ENCODE measurements at places on chromosomes 6 and 20.

DNA sequence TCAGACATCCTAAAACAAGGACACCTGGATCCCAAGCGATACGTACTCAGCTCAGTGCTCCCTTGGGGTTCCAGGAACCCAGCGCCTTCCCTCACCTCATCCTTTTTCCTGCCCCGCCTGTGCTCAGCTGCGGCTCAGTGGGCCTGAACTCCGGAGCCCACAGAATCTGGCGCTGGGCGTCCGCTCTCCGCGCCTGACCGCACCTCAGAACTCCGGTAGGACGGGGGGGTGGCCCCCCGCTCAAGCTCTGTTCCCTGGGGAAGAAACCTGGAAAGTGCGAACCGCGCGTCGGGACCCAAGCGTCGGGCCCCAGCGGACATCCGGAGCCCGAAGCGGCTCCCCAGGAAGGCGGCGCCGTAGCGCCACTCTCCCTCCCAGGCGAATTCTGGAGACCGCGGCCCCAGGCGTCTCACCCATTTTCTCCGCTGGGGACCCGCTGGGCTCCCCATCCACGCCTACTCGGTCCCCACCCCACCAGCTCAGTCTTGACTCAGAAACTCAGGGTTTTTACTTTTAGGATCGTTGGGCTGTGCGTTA lies 336 bp upstream of the LY6G5C start:
- peak; percentile 61 for DNase-seq

- DNase-seq = no peak
Measured at GRCh38 chr20:45058168-45058850, 42.6 kb downstream of the KCNS1 start.

- no peak for DNase-seq
Measured at GRCh38 chr6:37851997-37852524, 32.5 kb downstream of the ZFAND3 start.

DNA sequence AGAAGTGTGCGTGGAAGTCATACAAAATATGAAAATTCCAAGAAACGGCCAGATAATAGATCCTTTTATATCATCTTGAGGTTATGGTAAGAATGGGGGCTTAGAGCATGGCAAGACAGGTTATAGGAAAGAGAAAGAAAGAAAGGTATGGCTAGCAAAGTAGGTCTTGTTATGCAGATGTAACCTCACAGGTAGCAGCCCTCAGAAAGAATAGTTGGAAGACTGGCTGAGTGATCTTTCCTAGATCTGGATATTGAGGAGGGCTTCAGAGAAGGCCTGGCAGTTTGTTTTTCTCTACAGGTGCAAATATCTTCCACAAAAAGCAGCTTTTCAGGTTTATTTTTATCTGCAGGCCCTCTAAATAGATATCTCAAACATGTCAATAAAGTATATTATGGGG lies 679.5 kb downstream of the KHDRBS2 start:
- no peak for DNase-seq

DNA sequence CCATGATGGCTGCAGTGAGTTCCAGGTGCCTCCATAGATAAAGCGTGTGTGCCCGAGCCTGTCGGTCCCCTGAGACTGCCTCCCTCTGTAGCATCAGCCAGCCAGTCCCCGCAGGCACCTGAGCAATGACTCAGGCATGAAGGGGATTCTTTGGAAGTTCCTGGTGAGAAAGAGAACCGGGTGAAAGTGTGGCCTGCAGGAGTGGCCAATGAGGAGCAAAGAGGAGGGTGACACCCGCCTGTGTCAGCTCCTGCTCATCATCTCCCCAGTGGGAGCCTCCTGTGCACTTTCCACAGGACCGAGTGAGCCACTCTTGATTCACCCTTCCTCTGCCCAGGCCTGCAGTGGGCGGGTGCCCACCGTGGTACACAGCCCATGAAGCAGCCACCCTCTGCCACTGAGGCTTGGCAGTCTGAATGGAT lies 71.2 kb upstream of the PTPN1 start:
- peak; percentile 81 for DNase-seq

DNA sequence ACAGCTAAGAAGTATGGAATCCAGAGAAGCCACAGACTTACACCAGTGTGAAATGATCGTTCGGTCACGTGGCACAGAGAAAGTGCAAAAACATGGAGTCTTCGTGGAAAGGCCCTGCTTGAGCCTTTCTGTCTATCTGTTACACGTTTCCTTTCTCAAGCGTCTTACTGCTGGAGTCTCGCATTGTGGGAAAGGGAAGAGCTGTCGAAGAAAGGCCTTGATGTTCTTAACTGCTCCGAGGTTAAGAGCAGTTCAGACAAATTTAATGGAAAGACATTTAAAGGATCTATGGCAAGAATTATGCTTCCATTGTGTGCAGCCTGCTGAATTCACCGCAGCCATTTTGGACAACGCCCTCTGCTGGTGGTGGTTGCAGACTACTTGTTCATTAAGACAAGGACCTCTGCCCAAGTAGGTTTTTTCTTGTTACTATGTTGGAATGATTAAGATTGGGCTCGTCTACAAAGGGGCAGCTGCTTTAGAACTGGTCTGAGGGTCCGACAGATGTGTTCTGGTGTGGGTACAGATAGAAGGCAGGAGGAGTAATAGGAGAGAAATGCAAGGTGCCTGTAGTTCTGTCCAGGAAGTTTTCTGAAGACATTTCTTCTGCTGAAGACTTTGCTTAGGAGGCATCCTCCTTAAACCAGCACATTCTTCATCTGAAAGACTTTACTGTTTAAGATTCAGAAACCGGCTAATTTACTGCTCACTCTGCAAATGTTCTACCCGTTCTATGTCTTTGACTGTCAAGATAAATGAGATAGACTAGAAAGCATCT lies 24.7 kb upstream of the CCN6 start:
- peak; percentile 88 for DNase-seq

DNA sequence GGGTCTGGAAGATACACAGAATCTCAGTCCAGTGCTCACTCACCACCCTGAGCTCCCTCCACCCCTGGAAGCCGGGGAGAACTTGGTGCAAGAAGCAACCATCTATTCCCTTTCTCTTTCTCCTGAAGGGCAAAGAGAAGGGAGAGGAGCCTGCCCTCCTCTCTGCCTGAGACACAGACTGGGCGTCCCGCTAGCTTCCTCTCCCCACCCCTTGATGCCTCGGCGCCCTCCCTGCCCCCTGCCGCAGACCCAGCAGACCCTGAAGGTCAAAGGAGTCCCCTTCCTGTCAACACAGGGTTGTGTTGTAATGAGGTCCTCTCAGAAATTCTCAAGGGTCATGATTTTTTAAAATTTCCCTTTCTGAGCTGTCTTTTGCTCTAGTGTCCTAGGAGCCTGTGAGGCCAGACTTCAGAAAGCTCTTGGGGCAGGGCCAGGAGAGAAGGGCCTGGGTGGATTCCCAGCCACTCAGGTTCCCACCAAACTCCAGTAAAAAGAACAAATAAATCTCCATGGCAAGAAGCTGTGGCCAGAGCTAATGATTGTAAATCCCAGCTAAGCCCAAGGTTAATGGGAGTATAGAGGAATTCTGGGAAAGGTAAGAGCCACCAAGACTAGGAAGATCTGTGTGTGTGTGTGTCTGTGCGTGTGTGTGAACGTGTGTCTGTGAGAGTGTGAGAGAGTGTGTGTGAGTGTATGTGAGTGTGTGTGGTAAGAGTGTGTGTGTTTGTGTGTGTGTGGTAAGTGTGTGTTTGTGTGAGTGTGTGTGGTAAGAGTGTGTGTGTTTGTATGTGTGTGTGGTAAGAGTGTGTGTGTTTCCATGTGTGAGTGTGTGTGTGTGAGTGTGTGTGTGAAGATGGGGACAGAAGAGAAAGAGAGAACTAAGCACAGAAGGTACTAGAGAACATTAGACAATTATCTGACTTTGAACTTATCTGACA lies 1.1 kb upstream of the JPH2 start:
- no peak for DNase-seq

DNA sequence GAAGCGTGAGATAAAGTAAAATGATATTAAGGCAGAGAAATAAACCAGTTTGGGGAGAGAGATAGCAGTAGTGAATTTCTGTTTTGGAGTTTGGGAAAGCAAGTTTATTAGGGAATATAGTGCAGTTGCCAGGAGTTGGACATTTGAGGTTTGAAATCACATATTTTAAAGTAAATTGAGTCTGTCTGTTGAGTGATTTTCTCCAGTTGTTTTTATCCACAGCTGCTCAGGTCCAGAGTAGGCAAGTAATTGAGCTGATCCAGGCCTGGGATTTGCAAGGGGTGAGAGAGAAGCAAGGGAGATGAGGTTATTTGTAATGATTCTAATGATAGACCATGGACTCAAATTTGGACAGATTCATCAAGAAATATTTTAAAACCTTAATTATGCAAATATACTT lies 481.9 kb downstream of the UTRN start:
- DNase-seq = no peak

DNA sequence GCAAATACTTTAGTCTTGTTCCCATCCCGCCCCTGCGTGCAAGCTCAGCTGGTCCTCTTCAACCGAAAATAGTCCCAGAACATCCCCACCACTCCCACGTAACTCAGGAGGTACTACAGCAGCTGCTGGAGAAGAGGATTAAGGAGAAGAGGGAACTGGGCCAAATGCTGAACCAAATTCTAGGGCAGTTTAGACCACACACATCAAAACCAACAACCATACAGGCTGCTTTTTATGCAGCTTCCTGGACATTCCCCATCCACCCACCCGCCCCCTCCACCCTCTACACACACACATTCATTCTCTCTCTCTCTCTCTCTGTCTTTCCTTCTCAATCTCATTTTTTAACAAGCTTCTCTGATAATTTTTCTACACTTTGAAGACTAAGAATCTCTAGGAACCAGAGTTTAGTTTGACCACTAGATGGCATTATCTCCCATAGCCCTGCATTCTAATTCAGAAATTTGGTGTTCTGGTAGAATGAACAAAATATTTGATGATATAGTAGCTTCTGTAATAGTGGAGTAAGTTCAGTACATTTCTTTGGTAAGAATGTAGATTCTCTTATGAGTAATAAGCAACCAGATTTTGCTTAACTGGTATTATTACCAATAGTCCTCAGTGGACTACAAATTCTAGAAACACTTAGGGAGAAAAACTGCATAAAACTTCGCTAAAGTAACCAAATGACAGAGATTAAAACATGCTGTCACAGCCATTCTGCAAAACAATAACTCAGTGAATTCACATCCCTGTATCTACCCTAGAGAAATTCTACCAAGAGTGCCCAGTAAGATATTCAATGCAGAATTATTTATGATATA lies 52.1 kb upstream of the BEND6 start:
- DNase-seq = peak; percentile 43

GRCh38 chr6:15317934-15318902 lies 72.3 kb downstream of the JARID2 start:
- peak; percentile 55 for DNase-seq

- DNase-seq = peak; percentile 16
Measured at GRCh38 chr6:149217466-149217888, 100.0 kb upstream of the TAB2 start.

DNA sequence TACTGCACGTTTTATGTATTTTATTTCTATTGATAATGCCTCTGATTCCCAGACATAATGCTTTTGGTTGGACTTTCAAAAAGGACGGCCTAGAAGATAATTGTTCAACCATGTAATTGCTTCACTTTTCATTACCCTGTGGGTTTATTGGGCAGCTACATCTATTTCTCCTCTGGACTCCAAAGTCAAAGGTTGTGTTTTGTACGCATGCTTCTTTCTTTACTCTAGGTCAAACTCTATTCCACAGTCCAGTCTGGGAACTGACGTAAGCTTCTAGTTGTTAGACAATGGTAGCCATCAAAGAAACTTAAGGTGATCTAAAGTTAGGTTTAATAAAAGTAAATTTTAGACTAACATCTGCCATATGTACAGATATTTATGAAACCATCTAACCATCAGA lies 6.6 kb upstream of the SLC17A3 start:
- no peak for DNase-seq

DNA sequence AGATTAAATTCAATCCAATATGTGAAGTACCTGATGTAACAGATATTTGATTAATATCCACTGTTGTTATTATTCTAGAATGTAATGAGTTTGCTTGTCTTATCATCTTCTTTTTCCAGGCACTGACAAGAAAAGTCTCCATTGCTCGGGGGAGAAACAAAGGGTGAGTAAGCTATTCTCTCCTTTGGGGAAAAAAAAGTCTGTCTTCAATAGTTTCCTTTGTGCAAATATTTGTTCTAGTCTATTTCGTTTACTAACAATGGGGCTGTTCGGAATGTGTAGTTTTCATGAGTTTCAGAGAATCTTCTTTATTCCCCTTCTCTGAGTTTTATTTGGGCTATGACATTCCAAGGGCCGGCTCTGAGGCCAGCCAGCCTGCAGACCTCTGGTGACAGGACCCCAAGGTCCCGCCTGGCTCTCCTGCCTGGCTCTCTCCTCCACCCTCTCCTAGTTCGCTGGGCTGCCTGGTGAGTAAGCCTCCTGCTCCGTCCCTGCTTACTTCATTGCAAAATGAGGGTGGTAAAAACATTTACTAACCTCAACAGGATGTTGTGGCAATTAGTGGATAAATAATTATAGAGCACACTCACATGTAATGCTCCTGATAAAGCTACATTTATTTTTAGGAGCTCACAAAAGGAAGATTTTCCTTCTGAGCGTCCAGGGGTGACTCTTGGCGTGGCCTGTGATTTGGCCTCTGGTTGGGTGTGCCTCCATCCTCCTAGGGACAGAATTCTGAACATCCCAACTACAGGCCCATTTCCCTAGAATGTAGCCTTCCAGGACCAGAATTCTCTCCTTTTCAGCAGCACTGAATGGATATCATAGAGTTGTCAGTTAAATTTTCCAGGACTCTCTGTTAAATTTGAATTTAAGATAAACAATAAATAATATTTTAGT lies 43.1 kb upstream of the SNX9 start:
- DNase-seq = no peak

- DNase-seq = peak; percentile 97
Measured at GRCh38 chr6:37083243-37084138, 78.0 kb downstream of the FGD2 start.

DNA sequence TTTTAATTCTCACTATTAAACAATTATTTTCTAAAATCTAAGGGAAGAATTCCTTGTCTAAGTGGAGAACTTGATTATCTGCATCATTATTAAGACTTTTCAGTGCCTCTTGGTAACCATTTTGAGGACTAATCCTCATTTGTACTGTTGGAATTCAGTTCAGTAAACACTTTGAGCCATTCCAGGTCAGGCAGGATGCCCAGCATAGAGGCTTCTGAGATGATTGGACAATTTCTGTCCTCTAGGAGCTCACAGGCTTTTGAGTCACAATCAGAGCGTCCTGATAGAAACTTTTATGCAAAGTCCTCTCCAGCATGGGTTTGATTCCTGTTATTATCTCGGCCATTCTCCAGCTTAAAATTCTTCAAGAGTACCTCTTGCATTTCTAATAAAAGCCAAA lies 1304.6 kb downstream of the EPHA7 start:
- no peak for DNase-seq

- DNase-seq = no peak
Measured at GRCh38 chr6:43271103-43271815, 26.8 kb upstream of the SLC22A7 start.

DNA sequence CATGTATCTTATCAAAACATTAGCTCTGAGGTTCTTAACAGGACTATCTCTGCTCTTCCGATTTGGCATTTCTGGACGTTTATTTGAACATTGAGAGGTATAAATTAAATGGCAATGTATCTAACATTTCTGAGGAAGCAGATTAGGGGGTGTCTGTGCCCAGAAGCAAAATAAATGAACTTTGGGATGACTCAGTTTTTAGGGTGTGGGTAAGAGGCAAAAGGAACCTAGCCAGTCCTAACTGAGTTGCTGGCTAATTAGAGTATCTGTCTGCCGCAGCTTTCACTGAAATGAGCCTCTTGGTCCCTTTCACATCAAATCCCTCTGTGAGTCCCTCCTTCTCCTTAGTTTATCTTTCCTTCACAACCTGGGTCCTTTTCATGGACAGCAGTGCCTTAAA lies 1.1 kb downstream of the RNF144B start:
- DNase-seq = no peak

- DNase-seq = no peak
Measured at GRCh38 chr6:130288065-130288464, 65.3 kb upstream of the SAMD3 start.

- DNase-seq = no peak
Measured at GRCh38 chr6:116431964-116432595, 29.1 kb upstream of the CALHM6 start.

Measured in suppressor macrophage (primary cell).